Body of pancreas (tissue), 4 donors: ENCODE measurements at places on chromosomes 6 and 20.

- no peak for DNase-seq
Measured at GRCh38 chr6:48667797-48668196, 556.8 kb upstream of the PTCHD4 start.

- DNase-seq, result no peak
Measured at GRCh38 chr6:91141346-91141745, 554.5 kb upstream of the MAP3K7 start.

DNA sequence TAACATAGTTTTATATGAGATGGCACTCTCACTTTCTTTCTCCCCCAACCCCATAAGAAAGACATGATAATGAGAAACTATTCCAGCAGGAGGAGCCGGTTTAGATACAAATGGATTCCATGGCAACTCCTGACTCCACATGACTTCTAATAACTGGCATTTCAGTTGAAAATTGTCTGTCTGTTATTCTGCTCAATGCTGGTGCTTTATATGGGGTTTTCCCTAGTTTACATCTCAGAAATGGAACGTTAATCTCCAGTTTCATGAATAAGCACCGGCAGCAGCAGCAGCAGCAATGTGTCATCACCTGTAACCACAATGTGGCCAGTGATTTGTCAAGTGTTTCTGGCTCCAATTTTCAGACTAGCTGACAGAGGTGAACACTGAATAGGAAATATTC, 8.0 kb upstream of the SIM1 start:
- no peak for DNase-seq

DNA sequence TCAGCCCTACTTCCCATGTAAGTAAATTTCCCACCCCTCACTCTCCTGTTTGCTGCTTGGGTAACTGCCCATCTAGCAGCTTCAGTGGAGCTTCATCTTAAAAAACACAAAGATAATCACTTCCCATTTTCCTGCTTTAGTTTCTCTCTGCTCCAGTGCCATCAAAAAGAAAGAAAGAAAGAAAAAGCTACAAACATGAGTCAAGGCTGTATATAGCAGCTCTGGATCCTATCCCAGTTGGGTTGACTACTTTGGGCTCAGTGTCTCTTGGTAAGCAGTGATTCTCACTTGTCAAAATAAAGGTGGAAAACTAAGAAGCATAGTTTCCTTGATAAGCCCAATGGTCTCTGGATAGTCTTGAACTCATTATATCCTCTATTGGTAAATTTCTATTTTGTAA, 48.7 kb upstream of the SRPK1 start:
- no peak for DNase-seq

DNA sequence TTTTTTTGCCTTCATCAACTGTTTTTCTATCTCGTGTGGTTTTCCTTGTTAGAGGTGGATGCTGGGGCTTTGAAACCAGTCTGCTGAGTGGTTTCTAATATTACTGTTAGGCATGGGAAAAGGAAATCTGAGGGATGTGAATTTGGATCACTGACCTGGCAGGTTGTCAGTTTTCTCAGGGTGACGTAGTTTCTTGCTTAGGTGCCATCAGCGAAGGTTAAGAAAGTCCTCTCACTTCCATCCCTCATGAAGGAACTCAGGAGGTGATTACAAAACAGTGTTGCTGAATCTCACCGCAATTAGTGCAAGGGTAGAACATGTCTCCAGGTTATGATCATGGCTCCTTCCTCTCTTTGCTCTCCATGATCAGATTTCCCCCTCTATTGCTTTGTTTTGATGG, 135.9 kb downstream of the SOX4 start:
- no peak for DNase-seq
